ENCODE measurements at places on chromosomes 2 and 18.

DNA sequence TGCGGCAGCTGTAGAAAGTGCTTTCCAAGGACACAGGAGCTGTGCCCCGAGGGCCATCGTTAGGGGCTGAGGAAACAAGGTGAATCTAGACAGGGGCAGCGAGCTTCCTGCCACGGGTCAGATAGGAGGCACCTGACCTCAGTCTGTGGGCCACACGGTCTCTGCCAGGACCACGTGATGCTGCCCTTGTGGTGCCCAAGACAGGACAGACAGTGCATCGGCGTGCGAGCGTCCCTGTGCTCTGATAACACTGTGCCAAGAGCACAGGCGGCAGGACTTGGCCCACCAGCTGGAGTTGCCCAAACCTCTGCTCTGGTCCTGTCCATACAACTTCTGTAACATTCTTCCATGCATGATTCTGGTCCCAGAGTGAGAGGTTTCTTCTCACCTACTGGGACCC lies 225.4 kb downstream of the TWIST2 start:
- DNase-seq = no peak

GRCh38 chr18:24497031-24497754 lies 36.8 kb downstream of the HRH4 start:
- peak; percentile 28 for DNase-seq

DNA sequence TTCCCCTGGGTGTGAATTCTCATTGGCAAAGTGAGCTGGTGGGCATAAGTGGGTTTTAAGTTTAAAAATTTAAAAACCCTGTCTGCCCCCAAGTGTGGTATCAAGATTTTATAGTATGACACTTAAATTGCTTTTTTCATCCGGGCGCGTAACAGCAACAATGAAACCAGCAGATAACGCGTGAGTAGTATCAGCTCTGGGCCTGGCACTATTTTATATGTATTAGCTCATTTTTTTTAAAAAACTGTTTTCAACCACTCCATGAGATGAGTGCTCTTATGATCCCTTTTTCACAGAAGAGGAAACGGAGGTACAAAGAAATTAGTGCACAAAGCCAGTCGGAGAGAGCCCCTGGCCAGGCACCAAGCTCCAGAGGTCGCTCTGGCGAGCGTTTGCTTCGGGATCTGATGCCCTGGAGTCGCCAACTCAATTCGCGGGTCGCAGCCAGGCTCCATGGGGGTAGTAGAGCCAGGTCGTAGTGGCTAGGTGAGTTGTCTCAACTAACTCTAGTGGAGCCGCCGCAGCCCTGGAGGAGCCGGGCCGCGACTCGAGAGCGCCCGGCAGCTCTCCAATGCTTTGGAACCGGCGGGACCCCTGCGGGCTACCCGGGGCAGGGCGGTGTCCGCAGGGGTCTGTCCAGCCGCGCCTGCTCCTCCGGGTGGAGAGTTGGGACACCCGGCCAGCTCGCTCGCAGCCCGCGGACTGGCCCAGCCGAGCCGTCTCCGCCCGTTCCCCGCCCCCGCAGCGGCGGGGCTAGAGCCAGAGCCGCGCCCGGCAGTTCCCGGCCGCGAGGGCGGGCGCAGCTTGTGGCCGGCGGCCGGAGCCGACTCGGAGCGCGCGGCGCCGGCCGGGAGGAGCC lies at the start of gene IL1R1:
TSS of gene IL1R1 (plus strand) at position 777 of the 859 bp plus-strand sequence. CDS start 14,979 bp downstream, outside the sequence.
- no peak for DNase-seq

GRCh38 chr2:61055557-61055956 lies 10.1 kb upstream of the SANBR start:
- DNase-seq = no peak

GRCh38 chr18:74252039-74252395 lies 39.7 kb downstream of the CYB5A start:
- DNase-seq = no peak

GRCh38 chr2:170502361-170503130 lies 212.6 kb upstream of the SP5 start:
- DNase-seq = no peak

DNA sequence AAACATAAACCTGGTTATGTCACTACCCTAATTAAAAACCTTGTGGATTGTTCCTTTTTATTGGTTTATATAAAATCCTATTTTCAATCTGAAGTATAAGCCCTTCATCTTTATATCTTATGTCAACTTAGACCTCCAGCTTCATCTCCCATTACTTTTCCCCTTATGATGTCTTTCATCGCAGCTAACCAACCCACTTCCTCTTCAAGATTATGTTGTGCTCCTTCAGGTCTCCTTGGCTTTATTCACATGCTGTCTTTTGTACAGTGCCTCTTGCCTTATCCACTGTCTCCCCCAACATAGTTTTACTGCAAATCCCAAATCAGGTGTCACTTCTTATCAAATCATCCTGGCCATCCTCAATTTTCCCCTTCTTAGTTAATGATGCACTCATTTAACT lies 25.9 kb downstream of the MBD5 start:
- DNase-seq = no peak

- no peak for DNase-seq
Observed at GRCh38 chr2:88603146-88603545, 24.1 kb downstream of the EIF2AK3 start.

- no peak for DNase-seq
Observed at GRCh38 chr2:23452853-23453420, 68.0 kb downstream of the KLHL29 start.

DNA sequence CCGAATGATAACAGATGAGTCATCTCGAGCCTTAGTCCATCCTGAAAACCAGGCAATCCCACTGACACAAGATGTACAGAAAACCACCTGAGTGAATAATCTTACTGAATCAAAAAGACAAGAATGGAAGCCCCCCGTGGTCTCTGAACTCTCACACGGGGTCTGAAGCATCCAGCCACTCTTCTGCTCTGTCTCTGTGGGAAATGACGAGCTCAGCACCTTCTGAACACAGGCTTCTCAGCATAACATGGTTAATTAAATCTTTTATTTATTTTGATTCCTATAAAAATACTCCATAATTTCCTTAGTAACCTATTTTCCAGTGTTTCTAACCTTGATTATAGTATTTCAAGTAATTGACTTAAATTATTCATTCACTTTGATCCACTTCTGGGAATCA lies 203.7 kb downstream of the TMEM163 start:
- no peak for DNase-seq

DNA sequence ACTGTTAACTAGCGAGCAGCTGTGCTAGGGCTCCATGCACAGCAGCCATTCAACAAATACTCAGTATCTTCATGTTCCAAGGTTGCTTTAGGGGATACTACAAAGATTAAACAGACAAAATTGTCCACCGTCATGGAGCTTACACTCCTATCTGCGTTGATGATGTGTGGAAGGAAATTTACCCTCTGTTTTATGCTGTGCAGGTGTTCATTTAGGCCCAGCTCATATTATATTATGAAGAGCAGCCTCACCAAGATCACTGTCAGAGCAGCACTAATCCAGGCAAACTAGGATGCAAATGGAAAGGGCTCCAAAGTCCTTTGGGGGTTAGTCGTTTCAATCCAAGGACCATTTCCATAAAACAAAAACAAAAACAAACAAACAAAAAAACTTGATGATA lies 13.4 kb upstream of the WIPF1 start:
- no peak for DNase-seq

DNA sequence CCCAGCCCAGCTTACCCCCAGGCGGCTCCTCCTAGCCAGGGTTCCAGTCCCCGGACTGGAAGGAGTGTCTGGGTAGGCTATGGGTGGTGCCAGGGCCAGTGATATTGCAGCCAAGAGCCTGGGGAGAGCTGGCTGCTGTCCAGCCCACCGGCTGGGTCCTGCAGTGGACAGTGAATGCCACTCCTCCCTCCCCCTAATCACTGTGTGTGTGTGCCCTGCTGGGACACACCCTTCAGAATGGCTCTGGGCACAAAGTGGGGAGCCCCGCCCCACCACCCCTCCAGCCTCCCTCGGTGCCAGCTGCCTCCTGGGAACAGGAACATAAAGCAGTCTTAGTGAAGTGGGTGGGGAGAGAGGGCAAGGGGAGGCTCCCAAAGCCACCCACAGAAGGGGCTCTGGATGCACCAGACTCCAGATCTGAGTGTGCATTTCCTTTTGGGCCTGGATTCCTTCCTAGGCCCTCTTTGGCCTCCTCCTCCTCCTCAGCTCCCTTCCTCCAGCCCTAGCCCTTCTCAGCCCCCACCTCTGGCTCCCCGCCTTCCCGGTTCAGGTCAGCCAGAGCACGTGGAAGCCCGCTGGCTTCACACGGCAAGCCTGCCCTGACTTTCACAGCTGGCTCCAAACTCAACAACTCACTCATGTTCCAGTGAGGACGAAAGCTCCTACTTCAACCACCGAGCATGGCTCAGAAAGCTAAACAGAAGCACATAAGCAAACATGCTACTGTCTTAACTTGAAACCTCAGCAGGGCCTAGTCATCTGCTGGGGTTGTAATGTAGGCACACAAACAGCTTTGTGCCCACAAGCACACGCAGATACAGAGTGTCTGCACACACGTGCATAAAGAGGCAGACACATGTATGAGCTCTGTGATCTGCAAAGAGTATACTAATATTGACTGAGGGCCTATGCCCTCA lies 209.2 kb upstream of the SMAD2 start:
- DNase-seq = no peak

DNA sequence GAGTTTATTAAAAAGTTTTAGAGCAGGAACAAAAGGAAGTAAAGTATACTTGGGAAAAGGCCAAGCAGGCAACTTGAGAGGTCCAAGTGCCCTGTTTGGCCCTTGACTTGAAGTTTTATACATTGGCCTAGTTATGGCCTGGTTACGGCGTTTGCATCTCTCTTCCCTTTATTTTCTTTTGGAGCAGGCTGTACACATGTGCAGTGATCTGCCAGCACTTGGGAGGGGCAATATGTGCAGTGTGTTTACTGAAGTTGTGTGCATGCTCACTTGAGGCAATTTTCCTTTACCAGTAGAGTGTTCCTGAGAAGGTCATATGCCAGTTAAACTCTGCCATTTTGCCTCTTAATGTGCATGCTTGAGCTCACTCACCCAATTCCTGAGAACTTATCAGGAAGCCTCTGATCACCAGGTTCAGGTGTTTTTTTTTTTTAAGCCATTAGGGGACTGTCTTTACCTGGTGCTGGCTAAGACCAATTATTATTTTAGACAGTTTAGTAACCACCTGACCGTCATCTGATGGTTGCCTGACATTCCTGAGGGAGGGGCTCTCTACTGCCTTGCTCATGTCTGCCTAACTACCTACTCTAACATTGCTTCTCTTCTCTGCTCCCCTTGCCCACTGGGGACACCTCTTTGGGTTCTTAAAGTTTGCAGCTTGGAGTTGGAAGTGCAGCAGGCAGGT lies 48.0 kb downstream of the SCN2A start:
- no peak for DNase-seq

DNA sequence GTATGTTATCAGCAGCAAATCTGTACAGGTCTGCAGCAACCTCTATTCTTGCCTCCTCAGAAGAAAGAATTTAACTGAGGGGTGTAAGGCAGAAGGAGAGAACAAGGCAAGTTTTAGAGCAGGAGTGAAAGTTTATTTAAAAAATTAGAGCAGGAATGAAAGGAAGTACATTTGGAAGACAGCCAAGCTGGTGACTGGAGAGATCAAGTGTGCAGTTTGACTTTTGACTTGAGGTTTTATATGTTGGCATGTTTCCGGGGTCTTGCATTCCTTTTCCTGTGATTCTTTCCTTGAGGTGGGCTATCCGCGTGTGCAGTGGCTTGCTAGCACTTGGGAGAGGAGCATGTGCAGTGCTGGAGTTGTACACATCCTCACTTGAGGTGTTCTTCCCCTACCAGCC lies 16.5 kb upstream of the CERS6 start:
- no peak for DNase-seq

GRCh38 chr2:235841863-235842262 lies 326.3 kb downstream of the GBX2 start:
- no peak for DNase-seq

- no peak for DNase-seq
Observed at GRCh38 chr2:183993052-183993451, 605.3 kb upstream of the ZNF804A start.

GRCh38 chr2:105526000-105526925 lies 127.4 kb upstream of the FHL2 start:
- DNase-seq = no peak

GRCh38 chr2:33133454-33133952 lies 186.8 kb downstream of the LTBP1 start:
- DNase-seq = no peak

- DNase-seq = no peak
Observed at GRCh38 chr18:33937270-33937816, 287.4 kb downstream of the NOL4 start.

GRCh38 chr2:222242532-222242931 lies 56.3 kb downstream of the PAX3 start:
- no peak for DNase-seq

DNA sequence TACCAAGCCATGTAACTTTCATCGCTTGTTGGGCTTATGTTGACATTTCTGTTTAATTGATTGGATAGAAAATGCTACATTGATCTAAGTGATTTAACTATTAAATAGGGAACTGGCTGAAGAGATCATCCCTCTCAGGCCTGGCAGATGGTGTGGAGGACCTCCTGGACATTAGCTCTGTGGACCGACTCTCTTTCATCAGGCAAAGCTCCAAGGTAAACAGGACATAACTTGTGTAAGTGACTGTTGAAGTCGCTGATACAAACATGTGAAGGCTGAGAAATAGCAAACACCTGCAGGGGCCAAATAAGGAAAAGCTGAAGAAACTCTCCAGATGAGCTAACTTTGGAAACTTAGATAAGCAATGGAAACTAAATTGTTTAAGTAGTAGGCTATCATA lies 68.8 kb downstream of the UNC80 start:
- no peak for DNase-seq

- DNase-seq = no peak
Observed at GRCh38 chr2:160551259-160551658, 57.7 kb upstream of the RBMS1 start.

- DNase-seq = no peak
Observed at GRCh38 chr2:239233576-239233975, 167.2 kb downstream of the HDAC4 start.

- DNase-seq = no peak
Observed at GRCh38 chr2:176650104-176650837, 381.0 kb downstream of the MTX2 start.

DNA sequence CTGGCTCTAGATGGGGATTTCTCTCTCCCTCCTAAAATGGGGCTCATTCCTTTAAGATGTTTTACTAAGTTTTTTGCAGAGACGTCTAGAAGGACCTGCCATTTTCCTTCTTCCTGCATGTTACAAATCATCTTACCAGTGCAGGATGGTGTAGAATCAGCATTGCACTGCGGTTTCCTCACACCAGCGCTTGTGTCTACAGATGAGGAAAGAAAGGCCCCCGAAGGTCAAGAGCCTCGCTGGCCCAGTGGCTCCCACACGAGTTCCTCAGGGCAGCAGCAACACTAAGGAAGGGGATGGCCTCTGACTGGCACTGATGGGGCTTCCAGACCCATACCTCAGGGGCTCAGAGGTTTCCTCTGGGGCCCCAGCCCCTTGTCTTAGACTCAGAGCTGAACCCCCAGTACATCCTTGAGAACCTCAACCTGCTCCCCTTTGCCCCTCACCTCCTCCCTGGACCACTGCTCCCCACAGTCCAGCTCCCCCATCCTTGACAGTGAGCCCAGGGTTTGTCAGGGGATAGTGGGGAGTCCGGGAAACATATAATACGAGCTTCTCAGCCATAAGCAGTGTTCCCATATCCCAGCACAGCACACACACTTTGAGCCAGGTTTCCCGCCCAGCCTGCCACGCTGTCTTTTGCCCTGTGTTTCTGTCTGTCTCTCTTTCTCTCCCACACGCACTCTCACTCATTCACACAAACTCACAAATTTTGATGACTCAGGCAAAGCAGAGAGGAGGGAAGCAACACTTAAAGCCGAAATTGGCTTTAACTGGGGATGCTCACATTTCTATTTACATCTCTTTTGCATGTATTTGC lies 29.4 kb downstream of the ZFP36L2 start:
- DNase-seq = no peak

GRCh38 chr2:105321875-105322646 lies 7.5 kb downstream of the TGFBRAP1 start:
- no peak for DNase-seq
